ENCODE measurements at places on chromosomes 5 and 9.

GRCh38 chr9:134405527-134405926 is 79.3 kb downstream of the RXRA start:
- no peak for DNase-seq

DNA sequence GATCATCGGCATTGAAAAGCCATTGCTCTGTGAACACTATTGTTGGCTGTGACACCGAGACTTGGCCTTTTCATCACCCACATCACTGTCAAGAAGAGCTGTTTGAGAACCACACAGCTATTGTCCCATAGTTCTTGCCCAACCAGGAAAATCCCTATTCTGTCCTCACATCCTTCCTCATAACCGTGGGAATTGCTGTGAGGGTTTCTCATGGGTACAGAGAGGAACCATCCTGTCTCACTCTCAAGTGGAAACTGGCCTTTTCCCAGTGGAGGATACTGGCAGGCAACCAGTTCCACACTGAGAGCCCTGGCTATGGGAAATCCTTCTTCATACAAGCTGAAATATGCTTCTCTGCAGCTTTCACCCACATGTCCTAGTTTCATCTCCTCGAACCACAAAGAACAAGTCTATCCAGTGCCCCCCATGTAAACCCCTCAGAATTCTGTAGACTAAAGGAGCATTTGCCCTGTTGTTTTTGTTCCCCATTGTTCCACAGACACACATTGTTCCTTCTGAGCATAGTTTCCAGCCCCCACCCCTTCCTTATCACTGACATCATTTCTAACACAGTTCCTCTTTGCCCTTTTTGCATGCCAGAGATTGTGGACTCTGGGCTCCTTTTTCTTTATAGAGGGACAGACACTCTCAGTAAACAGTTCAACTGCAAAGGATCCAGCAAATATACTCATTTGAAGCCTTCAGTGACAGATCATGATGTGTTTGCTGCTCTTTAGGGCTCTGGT is 57.8 kb upstream of the C5orf46 start:
- no peak for DNase-seq

- no peak for DNase-seq
Measured at GRCh38 chr5:169174923-169175322, 126.0 kb downstream of the SLIT3 start.

DNA sequence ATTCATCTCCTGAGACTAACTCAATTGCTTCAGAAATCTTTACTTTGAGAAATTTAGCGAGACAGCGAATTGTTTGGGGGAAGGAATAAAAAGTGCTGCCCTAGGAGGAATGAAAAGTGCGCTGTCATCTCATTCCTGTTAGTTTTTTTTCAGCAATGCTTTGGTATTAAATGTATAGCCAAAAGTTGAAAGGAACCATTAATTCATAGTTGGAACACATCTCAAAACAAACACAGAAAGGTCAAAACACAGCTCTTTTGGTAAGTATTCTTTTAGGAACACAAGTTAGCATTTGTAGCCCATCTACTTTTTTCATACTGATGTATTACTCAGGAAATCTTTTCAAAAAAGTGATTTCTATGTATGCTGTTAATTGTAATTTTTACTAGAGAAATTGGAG is 109.1 kb downstream of the NNT start:
- DNase-seq = no peak

DNA sequence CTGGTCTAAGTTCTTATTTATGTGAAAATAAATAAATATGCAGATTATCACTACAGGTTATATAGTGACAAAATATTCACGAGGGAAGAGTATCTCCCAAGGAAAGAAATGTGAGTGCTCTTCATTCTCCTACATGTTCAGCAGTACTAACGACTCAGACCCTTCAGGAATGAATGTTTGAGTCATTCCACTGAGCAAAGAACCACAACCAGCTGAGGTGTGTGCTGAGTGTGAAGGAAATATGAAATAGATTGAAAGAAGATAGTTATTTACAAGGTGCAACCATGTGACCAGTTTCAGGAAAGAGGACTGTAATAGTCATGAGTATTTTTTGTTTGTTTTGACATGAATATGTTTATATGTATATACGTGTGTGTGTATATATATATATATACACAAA is 228.7 kb downstream of the TUSC1 start:
- no peak for DNase-seq

- no peak for DNase-seq
Measured at GRCh38 chr9:131650254-131650653, 89.6 kb downstream of the RAPGEF1 start.

DNA sequence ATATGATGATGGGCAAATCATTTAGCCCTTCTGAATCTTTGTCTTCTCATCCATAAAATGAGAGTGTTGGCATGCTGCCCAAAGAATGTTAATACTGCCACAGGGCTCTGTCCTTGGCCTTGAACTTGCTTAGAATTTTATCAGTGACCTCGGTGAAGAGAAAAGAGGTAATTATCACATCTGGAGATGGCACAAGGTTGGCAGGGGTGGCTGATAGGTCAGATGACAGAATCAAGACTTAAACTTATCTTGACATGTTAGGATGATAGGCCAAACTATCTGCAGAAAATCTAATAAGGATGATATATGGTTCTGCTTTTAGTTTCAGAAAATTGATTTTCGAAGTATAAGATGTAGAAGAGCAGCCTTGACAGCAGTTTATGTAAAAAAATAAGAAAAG is 599.1 kb upstream of the CLINT1 start:
- DNase-seq = no peak

DNA sequence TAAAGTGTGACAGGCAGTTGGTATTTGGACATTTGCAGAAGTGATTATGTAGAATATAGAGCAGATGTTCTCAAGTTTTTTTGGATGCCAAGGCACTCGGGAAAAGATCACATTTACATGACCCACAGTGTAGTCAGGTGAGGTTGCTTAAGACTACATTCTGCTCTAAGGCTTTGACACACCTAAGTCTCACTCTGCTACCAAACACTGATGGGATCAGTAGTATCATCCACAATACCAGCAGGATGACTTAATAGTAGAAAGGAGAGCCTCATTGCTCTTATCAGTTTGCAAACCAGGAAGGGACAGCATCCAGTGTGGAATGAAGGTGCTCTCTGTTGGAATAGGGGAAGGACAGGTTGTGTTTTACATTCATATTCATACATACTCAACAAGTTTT is 2.5 kb upstream of the SPATA31D1 start:
- no peak for DNase-seq

GRCh38 chr9:536597-537511 is 304.6 kb upstream of the DMRT1 start:
- no peak for DNase-seq

DNA sequence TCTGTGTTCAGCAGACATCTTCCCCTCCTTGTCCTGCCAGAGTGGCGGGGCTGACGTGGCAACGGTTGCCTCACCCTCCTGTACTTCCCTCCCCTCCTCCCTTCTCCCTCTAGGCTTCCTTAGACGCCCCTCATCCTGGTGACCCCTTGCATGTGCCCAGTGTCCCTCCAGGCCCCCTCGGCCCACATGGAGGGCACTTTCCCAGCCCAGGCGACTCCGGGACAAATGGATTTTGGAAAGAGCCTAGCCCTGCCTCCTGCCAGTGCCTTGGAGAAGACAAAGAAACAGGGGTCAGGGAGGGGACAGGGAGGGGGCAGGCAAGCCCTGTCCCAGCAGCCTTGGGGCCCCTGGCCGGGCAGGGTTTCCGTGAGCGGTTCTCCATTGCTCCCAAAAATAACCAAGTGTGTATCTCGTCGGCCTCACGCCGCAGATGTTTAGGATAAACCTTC is 38.3 kb upstream of the NEURL1B start:
- no peak for DNase-seq

DNA sequence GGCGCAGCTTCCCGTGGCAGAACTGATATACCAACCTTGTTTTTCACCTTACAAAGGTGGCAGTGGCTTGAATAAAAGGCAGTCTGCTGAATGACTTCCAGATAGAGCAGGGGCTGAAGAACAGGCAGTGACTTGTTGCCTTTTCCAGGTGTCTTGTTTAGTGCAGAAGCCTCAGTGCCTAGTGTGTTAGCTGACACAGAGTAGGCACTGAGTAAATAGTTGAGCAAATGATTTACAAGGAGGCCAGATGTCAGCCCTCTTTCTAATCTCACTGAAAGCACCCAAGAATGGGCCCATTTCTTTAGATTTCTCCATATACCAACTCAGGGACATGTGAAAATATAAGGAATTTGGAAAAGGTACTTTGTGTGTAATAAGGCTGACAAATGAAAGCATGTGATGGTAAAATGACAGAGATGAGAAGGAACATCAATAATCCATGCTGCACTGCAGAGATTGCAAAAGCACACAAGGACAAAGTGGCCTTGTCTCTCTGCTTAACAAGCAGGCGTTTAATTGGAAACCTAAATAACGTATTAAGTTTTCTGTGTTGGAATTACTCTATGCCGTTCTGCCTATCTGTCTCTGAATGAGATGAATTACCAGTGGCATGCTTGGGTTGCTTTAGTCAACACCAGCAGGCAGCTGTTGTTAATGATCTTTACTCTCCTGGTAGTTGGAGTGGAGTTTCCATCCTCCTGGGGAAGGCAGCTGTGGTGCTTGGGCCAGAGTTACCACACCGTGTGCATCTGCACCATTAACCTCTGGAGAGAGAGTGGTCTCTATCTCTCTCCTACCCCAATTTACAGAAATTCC is 360.1 kb upstream of the C9orf72 start:
- no peak for DNase-seq

DNA sequence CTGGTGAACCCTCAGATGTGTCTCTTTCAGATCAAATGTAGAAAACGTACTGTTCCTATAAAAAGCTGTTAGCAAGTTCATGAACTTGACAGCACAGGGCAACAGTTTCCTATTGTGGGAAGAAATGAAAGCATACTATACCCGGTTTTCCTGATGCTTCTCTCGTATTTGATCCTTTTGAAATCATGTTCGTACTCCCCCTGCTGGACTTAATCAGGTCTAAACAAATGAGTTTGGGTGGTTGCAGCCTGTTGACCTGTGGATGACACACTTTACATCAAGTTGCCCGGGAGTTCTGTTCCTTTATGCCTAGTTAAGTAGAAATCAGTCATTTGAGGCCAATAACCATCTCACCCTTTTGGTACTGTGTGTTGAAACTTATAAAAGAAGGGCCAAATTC is 1992.3 kb downstream of the MAT2B start:
- DNase-seq = no peak

- no peak for DNase-seq
Measured at GRCh38 chr5:140145818-140146522, 20.2 kb downstream of the IGIP start.

DNA sequence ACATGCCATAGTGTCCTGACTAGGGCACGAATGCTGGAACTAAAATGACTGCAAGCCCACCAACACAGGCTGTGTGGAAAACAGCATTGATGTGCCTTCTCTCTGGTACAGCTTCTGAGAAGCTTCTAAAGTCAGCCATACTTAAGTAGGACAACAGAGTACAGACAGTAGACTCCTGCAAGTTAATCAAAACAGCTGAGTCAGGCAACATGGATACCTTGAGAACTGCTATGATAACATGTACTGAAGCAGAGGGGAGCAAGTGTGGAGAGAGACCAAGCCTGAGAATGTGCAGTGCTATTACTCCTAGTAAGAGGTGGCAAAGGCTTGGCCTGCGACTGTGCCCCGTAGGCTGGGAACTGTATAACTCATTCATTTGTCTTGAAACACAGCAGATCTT is 2.5 kb downstream of the ISCA1 start:
- no peak for DNase-seq

GRCh38 chr9:26271495-26272122 is 593.4 kb upstream of the TUSC1 start:
- no peak for DNase-seq

DNA sequence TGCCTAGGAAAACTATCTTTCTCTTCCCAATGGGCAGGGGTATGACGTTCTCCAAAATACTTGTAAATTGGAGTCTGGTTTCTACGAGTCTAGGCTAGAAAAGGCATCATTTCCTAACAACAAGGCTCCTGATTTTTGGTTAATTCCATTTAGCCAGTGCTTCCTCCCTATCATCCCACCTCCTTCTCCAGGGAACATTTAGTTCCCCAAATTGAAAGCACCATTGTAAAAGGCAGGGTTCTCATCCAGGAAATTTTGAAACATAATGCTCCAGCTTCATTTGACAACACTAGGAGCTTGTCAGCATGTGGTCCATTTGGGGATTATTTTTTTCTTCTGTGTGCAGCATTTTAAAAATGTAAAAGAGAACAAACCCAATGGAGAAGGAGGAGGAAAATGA is 256.5 kb upstream of the GRIA1 start:
- DNase-seq = no peak

DNA sequence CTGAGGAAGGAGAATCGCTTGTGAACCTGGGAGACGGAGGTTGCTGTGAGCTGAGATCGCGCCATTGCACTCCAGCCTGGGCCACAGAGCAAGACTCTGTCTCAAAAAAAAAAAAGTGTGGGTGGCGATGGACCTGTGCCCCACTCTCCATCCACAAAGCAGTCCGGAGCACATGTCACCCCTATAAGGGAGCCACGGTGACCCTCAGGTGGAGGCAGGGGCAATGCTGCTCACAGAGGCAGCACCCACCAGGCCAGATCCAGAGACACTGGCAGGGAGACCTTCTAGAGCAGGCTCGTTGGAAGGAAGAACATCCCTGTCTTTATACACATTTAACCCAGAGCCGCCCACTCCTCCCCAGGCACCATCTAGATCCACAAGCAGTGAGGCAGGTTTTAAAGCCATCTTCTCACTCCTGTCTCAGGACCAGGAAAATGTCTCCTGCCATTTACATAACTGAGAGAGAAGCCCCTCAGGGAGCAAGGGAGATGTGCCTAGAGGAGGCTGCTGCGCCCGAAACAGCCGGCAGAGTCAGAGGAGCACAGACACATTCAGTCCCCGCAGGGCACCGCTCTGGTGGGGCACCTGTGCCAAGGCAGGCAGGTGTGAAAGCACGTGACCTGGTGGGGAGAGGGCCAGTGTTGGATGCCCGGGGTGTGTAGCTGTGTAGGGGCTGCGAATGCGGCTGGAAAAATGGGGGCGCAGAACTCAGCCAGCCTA is 31.6 kb upstream of the ADAMTS2 start:
- DNase-seq = no peak

DNA sequence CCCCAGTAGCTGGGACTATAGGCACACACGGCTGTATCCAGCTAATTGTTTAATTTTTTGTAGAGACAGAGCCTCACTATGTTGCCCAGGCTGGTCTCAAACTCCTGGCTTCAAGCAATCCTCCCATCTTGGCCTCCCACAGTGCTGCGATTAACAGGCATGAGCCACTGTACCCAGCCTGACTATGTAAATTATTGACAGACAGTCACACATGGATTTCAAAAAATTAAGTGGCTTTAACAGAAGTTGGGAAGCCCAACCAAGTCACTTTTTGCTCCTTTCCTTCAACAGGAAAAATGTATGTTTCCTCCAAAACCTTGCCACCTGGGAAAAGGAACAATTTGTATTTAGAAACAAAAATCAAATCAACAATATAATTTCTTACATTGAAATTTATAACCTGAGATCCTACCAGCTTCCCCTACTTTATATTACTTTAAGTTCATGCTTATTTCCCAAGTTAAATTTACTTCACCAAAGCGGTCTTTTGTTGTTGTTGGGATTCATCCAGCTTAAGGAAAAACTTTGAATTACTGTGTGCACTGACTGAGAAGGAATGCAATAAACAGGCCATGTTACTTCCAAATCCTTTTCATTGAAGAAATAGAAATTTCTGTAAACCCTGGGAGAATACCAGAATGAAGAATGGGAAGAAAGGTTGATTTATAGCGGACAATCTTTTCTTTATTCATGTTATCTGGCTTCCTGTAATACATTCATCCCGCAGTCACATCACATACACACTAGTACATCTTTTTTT is 8.6 kb downstream of the PCA3 start:
- DNase-seq = no peak

Measured in brain pericyte (primary cell).